ENCODE measurements at places on chromosomes 6 and 20. TPM values are rescaled to one million over a fixed set of nuclear protein-coding genes. Genes with fewer than 3 reads are reported as not detected.

Gene DST
- total RNA-seq, result 11.8 TPM

Gene SIM1
- not detected for total RNA-seq

Gene GFOD1
- total RNA-seq, result 4.6 TPM

Gene SALL4
- total RNA-seq, result 2.3 TPM

Gene LY6G5C
- total RNA-seq, result 4.6 TPM

Gene NHLRC1
- 0.43 TPM for total RNA-seq

Gene OR14J1
- total RNA-seq, result not detected

Gene CLPSL1
- total RNA-seq, result not detected

Gene FILIP1
- not detected for total RNA-seq

Gene SIRPB2
- total RNA-seq, result not detected

DNA sequence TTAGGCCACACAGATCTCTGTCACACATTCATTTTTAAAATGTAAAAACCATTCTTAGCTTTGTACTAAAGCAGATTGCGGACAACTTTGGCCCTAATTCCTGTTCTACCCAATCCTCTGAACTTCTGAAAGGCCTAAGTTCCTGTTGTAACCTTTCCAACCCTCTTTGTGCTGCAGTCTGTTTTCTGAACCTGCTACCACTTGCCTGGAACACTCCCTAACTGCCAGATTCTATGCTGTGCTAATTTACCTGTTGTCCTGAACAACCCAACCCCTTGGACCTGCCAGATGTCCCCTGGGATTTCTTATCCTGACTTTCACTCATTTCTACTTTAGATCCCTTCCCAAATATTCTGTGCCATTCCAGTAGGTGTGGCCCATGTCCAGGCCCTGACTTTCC lies 398.7 kb downstream of the ZFAND3 start:
- no peak for DNase-seq

DNA sequence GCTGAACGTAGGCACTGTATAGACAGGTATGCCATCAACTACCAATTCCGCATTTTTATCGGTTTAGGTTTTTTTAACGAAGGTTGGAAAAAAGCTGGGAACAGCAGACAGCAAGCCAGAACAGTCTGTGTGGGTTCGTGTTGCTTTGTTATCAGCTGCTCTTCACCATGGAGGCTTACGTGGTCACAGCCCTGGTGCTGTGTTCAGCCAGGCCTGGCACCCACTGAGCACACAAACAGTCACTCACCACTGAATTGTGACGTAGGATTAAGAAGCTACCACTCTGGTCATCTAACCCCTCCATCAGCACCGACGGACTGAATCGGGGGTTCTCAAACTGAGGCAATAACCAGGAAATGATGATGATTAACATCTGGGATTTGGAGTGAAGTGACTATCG lies 13.2 kb downstream of the FAM210B start:
- no peak for DNase-seq

GRCh38 chr6:88164061-88164460 lies 2.1 kb downstream of the CNR1 start:
- DNase-seq, result no peak

- DNase-seq, result no peak
These were observed 42.0 kb upstream of the MCHR2 start for GRCh38 chr6:100035873-100036653.

DNA sequence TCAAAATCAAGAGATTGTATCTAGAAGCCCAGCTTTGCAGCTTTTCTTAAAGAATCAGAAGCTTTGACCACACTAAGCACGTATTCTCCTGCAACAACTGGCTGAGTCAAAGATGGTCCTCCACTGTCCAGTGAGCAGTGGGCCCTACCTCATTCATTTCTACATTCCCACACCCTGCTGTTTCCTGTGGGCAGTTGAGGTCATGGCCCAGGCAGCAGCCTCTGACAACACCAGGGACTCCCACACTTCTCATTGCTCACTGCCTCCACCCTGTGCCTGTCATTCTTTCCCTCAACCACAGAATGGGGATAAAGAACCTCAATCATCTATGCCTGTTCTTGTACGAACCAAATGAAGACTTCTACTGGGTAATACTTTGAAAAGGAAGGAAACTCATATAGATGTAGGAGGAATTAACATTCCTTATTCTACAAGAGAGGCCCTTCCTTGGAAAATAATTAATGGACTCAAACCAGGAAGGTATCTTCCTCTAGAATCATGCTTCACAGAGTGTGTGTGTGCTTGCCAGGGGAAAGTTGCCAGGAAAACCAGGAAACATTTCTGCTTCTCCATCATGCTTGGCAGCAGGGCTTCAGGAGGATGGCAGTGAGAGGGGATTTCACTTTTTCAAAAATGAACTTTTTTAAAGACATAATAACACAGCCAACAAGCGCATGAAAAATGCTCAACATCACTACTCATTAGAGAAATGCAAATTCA lies 191.7 kb upstream of the RIN2 start:
- no peak for DNase-seq

DNA sequence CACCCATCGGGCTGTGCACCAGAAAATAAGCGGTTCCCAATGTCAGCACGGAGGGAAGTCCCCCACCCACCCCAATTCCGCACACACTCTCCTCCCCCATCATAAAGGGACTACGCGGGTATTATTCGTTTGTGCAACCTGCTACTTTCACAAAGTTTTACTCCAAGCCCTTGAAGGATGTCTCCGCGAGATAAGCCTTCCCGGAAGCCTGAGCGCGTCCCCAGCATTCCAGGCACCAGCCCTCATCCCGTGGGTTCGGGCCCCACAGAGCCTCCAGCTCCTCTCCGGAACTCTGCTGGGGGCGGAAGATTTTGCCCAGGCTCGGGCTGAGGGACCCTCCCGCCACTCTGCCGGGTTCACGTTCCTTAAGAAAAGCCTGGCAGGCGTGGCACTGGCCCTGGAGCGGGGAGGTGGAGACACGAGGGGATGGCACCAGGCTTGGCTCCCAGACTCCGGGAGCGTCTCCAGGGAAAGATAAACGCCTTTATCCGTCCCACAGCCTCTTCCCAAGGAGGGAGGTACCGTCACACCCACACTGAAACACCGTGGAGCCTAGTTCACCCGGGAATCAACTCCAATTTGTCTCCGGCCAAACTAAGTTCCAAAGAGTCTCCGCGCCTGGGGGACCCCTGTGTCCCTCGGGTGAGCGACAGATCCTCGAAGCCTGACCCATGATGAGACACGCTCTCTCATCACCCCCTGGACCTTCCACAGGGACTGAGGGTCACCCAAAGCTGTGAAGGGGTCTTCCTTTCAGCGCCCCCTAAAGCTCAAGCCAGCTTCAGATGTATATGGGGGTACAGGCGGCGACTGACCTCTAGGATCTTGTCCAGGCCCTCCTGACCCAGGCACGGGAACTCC lies 934 bp downstream of the KCNK5 start:
- DNase-seq, result no peak

DNA sequence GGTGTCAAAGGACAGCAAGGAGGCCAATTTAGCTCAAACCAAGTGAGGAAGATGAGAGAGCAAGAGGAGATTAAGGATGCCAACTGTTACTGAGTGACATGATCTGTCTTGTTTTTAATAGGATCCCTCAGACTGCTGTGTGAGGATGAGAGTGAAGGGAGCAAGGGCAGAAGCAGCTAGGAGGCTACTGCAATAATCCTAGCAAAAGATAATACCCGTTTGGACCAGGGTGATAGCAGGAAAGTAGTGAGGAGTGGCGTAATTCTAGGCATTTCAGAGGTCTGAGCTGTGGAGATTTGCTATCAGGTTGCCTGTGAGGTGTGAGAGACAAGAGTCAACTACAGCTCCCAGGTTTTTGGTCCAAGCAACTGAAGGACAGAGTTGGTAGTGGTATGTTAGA lies 14.7 kb downstream of the UBE2V1 start:
- DNase-seq, result no peak

DNA sequence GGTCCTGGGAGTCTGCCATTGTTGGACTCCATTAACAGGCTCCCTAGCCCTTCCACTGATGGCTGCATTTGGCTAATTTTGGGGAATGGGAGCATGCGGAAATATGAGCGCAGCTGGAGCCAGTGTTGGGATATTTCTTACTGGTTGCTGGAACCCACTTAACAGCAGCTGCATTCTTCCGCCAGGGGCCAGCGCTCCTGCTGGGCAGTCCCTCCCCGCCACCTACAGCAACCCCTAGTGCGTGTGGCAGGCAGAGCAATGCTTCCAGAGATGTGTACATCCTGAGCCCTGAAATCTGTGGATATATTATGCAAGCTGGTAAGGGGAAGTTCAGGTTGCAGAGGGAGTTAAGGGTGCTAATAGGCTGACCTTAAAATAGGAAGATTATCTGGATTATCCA lies 16.4 kb downstream of the CST8 start:
- no peak for DNase-seq

- DNase-seq, result no peak
These were observed 14.2 kb downstream of the PRR18 start for GRCh38 chr6:166293731-166294584.

- DNase-seq, result no peak
These were observed 7.2 kb upstream of the LCA5 start for GRCh38 chr6:79544299-79544927.

DNA sequence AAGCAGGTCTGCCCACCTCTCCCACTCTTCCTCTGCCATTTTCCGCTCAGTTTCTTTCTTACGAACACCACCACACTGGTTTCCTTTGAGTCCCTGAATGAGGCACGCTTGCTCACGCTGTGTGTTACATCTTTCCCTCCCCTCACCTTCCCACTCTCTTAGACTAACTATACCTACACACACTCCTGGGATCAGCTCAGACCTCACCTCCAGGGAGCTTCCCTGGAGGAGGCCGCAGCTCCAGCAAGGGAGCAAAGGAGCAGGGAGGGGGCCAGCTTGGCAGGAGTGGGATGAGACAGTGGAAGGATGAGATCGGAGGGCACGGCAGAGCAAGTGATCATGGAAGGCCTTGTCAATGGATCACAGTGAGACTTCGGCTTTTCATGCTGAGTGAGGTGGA lies 28.3 kb upstream of the B4GALT5 start:
- DNase-seq, result no peak

- peak; percentile 49 for DNase-seq
These were observed 9.7 kb downstream of the BACH2 start for GRCh38 chr6:90286884-90287488.

GRCh38 chr20:59775687-59776055 lies 157.8 kb downstream of the SYCP2 start:
- no peak for DNase-seq

DNA sequence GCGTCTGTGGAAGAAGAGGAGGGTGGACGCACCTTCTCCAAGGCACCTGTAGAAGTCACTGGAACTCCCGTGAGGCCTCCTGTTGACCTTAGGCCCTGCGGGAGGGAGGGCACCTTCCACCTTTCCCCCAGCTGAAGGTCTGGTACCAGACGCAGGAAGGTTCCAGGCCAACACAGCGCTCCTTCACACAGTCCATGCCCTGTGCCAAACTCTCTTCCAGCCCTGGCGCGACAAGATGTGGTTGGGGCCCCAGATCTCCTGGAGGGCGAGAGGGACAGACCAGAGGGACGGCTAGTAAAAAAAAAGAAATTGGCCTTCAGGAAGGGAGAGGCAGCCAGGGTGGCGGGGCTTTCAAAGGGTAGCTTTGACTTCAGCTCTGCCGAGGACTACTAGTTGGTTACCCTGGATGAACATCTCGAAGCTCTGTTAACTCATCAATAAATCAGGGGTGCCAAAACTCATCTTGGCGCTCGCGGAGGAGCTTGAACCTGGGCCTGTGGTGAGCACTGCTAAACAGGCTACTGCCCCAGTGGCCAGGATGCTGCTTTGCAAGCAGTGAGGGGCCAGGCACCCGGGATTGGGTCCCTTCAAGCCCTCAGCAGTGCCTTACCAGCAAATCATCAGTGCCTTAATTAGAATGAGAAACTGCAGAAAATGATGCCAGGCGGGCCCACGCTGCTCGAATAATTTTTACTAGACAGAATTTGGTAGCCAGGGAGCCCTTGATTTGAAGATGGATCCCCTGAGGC lies 14.9 kb downstream of the AARS2 start:
- DNase-seq, result no peak

- no peak for DNase-seq
These were observed 664 bp upstream of the BAG6 start for GRCh38 chr6:31652925-31653724.

- no peak for DNase-seq
These were observed 57.5 kb downstream of the SNX9 start for GRCh38 chr6:157880534-157880933.

DNA sequence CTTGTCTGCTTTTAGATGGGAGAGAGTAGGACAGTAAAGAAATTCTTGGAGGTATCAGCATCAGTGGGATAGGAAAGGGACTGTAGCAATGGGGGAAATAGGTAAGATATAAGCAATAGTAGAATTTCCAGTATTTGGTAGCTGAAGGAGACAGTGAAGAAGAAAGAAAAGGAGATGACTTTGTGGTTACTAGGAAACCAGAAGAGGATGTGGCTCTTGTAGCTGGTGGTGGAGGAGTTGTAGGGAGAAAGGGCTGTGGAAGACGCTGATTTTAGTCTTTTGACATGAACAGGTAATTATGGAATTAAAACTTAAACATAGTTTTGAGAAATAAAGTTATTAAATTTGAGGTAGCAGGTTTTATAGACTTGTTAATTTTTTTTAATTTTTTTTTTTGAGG lies 26.1 kb downstream of the SH3BGRL2 start:
- no peak for DNase-seq

GRCh38 chr20:62269378-62269777 lies 31.1 kb downstream of the OSBPL2 start:
- DNase-seq, result no peak

DNA sequence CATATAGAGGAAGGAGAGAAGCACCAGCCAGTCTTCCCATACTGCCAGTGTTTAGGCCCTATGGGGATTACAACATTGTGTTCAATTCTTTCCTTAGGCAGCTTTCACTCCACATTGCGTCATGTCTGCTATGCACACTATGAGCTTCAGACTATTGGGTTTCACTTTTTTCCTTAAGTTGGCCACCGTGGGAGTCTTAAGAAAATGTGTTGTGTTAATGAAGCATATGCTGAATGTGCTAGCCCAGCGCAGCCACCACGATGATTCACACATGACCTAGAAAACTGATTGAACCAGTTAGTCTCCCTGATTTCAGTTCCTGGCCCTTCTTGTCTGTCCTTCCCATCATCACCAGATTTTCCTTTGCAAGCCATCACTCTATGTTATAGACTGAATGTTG lies 21.5 kb downstream of the TUBB2B start:
- no peak for DNase-seq

DNA sequence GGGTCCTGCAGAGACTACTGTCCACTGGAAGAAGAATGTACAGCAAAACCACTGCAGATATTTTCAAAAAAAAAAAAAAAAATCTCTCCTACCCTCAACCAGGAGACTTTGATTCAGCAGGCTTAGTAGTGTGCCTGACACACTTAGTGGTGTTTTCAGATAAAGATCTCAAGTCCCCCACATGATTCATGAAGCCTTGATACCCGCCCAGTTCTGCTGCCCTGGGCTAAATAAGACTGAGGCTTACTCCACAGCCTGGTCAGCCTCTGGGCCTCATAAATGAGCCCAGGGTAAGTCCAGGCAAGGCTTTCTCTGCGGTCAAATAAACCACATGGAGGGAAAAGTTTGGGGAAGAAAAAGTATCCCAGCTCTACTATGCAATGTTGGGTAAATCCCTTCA lies 222.1 kb upstream of the ARID1B start:
- DNase-seq, result no peak
